Esophagus squamous epithelium (tissue), 5 donors: ENCODE measurements at places on chromosomes 12 and 14.
A peak's percentile ranks its signal among the peaks of the same experiment; 100 is the strongest.

GRCh38 chr14:103846543-103847450 is 578 bp downstream of the PPP1R13B start:
- no peak for DNase-seq

GRCh38 chr14:21768116-21768874 is 94.7 kb upstream of the OR4E1 start:
- no peak for DNase-seq

GRCh38 chr12:13376610-13377373 is 180.3 kb downstream of the EMP1 start:
- DNase-seq: no peak

- peak; percentile 38 for DNase-seq
These were observed 5.7 kb downstream of the RAB35 start for GRCh38 chr12:120110550-120111501.

DNA sequence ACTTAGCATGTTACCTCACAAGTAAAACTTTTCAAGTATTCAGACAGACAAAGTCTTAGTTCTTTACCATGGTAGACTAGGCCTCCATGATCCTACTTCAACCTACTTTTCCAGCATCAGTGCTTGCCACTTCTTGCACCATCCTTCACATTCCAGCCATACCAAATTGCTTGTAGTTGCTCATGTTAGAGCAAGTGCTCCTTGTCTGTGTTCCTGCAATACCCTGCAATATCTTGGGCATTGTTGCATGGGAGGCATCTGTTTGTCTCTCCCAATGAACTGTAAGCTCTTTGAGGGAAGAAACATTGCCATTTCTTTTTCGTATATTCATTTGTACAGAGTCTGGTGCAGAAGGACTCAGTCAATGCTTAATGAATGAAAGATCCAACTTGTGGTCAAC is 78.0 kb downstream of the SRGAP1 start:
- DNase-seq: no peak

GRCh38 chr14:105465209-105466031 is 9.2 kb upstream of the CRIP2 start:
- no peak for DNase-seq

GRCh38 chr12:22361785-22362184 is 27.3 kb upstream of the ST8SIA1 start:
- DNase-seq: no peak

DNA sequence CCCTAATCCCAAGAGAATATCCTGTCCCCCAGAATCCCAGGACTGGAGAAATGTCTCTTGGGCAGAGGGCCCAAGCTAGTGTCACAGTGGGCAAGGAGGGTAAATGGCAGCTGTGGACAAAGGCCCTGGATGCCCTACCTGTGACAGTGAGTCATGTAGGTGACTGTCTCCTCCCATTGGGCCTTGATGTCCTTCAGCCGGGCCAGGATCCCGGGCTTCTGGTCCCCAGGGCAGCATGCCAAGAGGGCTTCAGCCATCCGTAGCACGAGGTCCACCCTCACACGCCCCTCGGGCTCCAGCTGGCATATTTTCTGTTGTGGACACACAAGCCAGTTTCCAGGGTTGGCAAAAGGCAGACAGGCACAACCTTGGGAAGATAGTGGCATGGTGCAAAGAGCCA is 48.8 kb downstream of the SYNE3 start:
- DNase-seq: no peak

DNA sequence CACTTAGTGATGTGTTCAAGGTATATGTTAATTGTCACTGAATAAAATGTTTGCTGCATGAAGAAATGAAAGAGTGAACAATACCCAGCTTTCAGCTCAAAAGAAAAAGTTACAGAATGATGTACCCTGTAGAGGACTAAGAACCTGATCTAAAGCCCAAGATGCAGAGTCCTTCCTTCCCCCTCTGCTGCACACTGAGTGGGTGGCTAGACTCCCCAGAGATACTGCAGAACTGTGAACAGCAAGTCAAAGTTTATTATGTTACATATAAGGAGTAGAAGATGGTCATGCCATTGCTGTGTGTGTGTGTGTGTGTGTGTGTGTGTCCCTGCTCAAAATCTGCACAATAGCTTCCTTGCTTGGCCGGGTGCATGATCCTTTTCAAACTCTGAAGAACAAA is 83.9 kb downstream of the RPAP3 start:
- no peak for DNase-seq

DNA sequence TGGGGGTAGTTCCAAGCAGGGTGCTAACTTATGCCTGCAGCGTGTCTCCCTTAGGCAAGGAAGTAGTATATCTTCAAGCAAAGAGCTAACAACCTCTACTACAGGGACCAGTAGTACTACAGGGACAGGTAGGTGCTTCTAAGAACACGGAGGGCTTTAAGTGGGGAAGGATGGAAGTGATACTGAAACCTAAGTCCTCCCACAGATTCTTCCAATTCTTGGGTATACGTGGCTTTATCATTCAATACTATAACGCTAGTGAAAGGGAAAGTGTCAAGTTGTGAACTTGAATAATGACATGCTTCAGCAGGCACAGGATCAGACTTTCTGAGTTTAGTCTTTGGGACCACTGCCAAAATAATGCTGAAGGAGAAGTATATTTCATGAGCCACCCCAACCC is 241.7 kb downstream of the CEP128 start:
- no peak for DNase-seq
